ENCODE measurements at places on chromosomes 12 and 14. TPM values are rescaled to one million over a fixed set of nuclear protein-coding genes. Genes with fewer than 3 reads are reported as not detected.

DNA sequence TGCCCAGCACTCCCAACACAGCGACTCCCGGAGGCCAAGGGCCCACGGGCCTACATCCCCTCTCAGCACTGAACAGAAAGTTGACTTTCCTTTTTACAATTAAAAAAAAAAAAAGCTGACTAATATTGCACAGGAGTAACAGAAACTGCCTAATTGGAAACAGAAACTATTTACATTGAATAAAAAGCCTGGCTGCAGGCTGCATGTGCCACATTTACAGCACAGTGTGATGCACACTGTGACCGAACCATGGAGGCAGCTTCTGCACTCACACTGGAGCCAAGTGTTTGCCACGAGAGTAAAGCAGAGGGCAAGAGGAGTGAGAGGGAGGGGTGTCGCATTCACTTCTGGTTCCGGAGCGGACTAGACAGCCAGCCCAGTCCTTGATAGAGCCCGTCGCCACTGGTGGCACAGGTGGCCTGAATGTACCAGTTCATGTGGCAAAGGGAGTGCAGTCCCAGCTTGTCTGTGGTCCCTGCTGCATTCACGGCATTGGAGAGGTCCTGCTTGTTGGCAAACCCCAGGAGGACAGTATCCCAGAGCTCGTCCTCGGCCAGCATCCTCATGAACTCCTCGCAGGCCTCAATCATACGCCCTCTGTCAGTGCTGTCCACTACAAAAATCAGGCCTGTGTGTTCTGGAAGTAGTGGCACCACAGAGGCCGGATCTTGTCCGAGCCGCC is 59.2 kb downstream of the SPPL3 start:
- DNase-seq = no peak

DNA sequence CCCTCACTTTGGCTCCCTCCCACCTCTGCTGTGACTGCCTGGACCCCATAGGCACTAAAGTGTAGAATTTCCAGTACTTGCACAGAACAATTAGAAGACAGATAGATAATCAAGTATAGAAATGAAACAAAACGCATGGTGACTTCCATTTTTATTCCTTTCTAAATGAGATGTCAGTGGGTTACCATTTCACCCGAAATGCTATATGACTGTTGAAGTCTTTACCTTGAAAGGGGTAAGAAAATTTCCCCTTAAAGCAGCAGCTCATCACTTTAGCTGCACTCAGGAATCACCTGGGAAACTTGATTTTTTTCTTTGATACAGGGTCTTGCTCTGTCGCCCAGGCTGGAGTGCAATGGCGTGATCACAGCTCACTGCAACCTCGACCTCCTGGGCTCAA is 12.5 kb upstream of the KSR2 start:
- no peak for DNase-seq

DNA sequence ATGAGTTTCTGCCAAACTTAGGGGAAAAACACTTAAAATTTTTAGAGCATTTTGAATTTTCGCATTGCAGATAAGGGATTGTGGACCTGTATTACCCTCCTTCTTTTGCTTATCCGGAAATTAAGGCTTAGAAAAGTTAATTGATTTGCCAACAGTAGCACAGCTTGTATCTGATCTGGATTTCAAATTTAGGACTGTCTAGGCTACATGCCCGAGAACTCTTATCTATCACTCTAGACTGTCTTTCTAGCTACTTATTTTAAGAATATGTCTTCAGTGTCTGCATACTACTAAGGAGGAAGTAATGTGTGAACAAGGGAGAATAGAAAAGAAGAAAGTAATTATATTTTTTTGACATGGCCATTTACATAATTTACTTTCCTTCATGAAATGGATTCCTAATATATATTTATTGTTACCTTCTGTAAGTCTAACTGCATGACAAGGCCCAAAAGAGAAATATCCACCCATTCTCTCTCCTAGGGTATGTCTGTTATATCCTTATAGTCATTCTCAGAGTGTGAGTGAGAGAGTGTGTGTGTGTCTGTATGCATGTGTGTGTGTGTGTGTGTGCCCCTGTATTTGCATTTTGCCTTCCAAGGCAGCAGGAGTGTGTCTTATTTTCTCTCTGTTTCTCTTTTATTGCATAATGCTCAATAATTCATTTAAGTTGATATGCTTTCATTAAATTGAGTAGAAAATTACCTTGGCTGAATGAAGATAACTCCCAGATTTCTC is 132.1 kb downstream of the SLC5A8 start:
- no peak for DNase-seq

DNA sequence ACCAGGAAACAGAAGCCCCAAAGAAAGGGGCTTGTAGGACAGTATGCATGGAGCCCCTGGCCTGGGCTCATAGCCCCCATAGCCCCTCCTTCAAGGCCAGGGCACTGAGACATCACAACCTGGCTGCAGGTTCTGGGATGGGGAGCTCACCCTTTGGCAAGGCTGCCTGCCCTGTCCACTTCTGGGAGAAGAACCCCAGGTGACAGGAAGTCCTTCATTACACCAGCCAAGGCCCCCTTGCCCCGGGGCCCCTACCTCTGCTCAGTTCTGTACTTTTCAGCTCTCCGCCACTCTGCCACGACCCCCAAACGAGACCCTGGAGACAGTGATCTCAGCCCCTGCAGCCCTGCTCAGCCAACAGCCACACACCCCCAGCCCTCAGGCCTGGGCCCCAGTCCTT is 223.2 kb upstream of the RTL1 start:
- DNase-seq = no peak

- DNase-seq = no peak
Observed at GRCh38 chr14:22147716-22148115, 441.3 kb downstream of the DAD1 start.

- no peak for DNase-seq
Observed at GRCh38 chr12:31440586-31440985, 114.6 kb upstream of the SINHCAF start.

- DNase-seq = no peak
Observed at GRCh38 chr12:31599053-31599452, 8.1 kb upstream of the DENND5B start.

DNA sequence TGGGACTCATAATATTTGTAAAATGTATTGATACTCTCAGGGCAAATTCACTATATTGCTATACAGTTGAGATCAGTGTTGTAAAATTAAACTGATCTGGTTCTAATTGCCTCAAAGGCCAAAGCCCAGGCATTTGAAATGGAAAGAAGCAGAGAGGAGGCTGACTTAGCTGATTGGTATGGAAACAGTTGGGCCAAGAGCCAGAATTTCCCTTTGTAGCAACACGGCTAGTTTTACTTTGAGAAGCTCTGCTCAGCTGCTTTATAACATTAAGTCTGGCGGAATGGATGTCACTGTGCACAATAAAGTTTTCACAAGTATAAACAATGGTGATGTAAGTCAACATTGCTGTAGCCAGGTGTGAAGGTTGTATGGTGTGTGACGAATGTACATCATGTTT is 186.4 kb downstream of the MSRB3 start:
- DNase-seq = no peak

DNA sequence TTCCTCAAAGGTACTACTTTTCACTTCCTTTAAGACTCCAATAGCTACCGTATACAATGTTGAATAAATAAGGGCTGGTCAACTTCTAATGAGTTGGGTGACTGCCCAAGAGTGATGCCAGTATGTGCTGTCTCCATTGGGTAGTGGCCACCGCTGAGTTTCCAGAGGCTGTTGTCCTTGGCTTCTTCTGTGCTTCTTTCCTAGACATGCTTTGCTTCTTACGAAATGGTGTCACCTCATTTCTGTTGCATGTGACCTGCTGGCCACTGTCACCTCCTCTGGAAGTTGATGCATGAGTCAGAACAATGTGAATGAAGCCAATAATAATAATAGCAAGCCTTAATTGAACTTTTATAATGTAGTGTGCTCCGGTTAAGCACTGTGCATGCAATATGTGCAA is 7.5 kb upstream of the NID2 start:
- DNase-seq = no peak

- DNase-seq = no peak
Observed at GRCh38 chr14:89432226-89432625, 15.2 kb upstream of the FOXN3 start.

GRCh38 chr12:52351196-52352059 is 15.9 kb downstream of the KRT85 start:
- no peak for DNase-seq

DNA sequence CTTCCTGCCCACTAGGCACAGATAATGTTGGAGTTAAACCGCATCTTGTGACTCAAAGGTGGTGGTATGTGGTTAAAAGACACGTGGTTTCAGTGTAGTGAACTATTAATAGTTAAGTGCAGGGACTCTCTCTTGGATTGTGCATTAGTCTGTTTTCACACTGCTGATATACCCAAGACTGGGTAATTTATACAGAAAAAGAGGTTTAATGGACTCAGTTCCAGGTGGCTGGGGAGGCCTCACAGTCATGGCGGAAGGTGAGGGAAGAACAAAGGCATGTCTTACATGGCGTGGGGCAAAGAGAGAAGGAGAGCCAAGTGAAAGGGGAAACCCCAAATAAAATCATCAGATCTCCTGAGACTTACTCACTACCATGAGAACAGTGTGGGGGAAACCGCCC is 362.3 kb downstream of the GLT1D1 start:
- no peak for DNase-seq

GRCh38 chr14:100711493-100711892 is 15.2 kb upstream of the DLK1 start:
- DNase-seq = no peak

DNA sequence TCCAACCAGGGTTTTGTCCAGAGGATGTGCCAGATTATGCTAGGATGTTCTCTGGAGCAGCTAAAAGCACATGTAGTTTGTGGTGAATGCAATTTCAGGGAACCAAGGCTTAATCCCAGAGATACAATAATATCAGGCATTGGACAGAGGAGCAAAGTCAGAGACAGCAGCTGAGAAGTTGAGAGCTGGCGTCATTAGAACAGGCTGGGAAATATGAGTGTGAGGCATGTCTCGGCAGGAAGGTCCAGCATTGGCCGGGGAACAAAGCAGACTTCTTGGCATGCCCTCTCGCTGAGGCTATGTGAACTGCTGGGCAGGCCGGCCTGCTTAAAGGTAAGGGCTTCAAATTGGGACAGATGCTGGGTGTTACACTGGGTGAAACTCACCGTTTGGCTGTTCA is 125.4 kb downstream of the CAND1 start:
- DNase-seq = no peak

- DNase-seq = no peak
Observed at GRCh38 chr12:20424841-20425240, 56.5 kb downstream of the PDE3A start.

DNA sequence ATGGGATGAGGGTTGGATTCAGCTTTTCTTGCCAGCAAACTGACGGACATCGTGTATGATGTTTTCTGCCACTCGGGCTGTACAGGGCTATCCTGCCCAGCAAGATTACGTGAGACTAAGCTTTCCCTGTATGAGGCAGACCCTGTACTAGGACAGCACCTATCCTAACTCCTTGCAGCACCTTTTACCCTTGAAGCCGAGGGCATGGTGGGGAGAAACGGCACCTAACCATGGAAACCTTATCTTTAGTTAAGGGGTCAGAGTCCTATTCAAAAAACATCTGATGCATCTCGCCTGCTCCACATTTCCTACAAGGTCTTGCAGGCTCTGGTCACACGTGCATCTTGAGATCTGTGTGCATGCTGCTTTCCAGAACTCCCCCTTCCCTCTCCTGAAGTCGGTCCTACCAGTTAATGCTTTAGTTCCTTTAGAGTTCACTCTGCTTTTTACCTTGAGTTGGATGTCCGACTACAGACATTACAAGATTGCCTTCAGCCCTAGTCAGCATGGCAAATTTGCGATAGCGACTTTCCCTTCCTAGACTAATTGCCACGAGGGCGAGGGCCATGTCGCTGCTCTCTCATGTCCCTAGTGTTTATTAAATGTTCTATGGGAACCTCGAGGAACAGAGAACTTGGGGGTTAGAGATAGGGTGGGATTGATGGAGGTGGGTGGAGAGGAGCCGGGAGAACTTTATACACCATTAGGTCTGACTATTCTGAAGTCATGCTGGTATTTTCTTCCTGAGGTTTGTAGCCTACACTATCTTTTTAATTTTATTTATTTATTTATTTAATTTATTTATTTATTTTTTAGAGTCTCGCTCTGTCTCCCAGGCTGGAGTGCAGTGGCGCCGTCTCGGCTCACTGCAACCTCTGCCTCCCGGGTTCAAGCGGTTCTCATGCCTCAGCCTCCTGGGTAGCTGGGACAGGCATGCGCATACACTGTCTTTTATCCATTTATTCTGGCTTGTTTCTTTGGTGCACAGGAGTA is 6.6 kb downstream of the RAN start:
- DNase-seq = peak; percentile 25

DNA sequence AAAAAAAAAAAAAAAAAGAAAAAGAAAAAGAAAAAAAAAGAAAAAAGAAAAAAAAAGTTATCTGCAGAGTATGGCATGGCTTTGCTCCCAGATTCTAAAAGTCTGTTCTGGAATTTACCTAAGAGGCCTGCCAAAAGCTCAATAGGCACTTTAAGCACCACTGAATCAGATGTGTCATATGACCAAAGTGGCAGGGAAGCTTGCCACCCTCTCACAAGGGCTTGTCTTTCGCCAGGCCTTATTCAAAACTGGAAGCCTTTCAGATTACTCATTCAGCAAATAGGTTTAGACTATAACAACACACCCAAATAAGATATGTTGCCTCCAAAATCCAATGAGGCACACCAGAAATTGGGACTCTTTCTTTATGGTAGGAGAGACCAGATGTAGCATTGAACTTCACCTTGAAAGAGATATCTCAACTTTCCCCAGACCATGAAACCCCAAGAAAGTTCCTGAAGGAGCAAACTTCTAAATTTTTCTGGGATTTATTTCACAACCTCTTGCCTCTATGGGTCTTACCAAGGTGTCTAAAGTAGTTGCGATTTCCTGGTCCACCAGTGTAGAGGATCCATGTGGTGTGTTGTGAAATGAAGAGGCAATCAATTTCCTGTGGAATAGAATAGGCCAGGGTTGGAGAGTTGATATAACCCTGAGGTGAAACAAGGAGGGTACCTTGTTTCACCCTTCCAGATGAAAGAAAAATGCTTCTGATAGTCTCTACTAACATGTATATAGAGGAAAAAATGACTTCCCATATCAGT is 218.8 kb downstream of the DAD1 start:
- DNase-seq = no peak

GRCh38 chr14:56660677-56661389 is 81.2 kb downstream of the TMEM260 start:
- DNase-seq = no peak

DNA sequence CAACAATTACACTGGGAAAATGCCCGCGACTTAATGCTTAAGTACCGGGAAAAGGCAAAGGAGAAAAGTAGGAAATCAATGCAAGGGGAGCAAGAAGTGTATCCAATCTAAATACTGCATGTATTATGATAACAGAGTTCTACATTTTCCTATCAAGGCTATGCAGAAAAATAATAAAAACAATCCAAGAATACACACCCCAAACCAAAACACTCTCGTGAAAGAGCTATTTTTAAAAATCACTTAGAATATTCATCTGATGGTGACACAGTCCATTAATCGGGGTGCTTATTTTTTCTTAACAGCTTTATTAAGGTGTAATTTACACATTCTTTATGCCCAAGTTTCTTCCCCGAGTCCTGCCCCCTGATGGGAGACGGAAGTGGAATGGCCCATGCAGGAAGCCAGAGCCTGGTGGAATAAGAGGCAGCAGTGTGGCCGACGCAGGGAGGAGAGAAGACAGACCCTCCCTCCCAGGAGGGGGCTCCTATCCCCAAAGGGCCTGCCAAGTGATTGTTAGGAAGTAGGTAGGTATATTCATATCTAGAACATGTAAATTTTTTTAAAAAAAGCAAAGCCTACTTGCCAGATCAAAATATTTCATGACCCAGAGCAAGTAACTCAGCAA is 174.3 kb downstream of the FOXN3 start:
- no peak for DNase-seq

The KRT83 gene
- not detected for polyA plus RNA-seq

The RASSF3 gene
- 18.9 TPM for polyA plus RNA-seq

The CINP gene
- polyA plus RNA-seq = 54.5 TPM

The FOXN4 gene
- not detected for polyA plus RNA-seq
